ENCODE measurements at places on chromosomes 4 and X. TPM values are rescaled to one million over a fixed set of nuclear protein-coding genes. Genes with fewer than 3 reads are reported as not detected.

Gene PRR32
- not detected for total RNA-seq

Gene LANCL3
- total RNA-seq: 0.02 TPM

DNA sequence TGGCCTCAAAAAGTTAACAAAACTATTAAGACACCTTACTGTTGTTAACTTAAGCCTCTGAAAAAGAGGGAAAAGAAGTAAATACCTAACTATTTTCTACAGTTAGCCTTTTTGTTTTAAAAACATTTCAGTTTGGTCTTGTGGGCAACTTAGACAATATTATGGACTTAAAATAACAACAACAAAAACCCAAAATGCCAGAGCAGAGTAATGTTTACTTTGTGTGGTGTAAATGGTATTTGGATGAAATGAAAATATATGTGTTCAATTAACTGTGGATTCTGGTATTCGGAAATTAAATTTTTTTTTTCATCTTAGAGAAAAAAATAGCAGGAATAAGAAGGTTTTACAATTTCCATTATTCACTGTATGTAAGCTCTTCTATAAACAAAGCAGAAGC is 79.6 kb upstream of the NPNT start:
- no peak for DNase-seq

GRCh38 chr4:38667085-38667893 is 3.3 kb downstream of the KLF3 start:
- DNase-seq: peak; percentile 96

- peak; percentile 41 for DNase-seq
Observed at GRCh38 chr4:182806259-182807252, 110.6 kb downstream of the DCTD start.

DNA sequence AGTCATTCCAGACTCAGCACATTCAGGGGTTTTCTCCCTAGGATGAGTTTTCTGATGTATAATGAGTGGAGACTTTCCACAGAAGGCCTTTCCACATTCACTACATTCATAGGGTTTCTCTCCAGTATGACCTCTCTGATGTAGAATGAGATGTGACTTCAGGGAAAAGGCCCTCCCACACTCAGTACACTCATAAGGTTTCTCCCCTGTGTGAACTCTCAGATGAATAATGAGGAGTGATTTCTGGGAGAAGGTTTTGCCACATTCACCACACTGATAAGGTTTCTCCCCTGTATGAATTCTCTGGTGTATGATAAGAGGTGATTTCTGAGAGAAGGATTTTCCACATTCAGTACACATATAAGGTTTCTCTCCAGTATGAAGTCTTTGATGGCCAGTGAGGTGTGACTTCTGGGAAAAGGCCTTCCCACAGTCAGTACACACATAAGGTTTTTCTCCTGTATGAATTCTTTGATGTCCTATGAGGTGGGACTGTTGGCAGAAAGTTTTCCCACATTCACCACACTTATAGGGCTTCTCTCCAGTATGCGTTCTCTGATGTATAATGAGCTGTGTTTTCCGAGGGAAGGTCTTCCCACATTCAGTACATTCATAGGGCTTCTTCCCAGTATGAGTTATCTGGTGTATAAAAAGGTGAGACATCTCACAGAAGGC is 12.7 kb downstream of the ZNF630 start:
- no peak for DNase-seq

GRCh38 chr4:90162566-90162965 is 35.4 kb downstream of the CCSER1 start:
- no peak for DNase-seq

GRCh38 chrX:127128282-127128681 is 308.8 kb downstream of the PRR32 start:
- no peak for DNase-seq

Gene FREM3
- total RNA-seq: not detected

Gene KIT
- not detected for total RNA-seq

DNA sequence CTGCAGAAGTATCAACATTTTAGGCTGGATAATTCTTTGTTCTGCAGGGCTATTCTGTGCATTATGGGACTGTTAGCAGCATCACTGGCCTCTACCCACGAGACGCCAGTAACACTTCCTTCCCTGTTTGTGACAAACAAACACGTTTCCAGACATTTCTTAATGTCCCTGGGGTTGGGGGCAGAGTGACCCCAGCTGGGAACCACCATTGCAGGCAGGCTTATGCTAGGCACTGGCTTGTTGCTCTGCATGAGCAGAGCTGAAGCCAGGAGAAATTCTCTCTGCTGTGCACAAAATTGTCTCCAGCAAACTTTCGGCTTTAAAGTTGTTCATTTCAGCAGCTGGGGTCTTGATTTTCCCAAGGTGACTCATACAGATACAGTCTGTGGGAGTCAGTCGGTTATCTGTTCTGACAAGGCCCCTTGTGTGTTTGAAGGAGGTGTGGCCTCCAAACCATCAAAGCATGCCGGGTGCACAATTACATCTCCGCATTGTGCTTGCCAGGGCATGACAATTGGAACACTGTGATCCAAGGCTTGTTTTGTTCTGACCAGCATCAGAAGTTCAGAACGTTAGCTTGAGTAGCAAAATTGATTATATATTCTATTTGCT is 156.4 kb upstream of the BOD1L1 start:
- no peak for DNase-seq

DNA sequence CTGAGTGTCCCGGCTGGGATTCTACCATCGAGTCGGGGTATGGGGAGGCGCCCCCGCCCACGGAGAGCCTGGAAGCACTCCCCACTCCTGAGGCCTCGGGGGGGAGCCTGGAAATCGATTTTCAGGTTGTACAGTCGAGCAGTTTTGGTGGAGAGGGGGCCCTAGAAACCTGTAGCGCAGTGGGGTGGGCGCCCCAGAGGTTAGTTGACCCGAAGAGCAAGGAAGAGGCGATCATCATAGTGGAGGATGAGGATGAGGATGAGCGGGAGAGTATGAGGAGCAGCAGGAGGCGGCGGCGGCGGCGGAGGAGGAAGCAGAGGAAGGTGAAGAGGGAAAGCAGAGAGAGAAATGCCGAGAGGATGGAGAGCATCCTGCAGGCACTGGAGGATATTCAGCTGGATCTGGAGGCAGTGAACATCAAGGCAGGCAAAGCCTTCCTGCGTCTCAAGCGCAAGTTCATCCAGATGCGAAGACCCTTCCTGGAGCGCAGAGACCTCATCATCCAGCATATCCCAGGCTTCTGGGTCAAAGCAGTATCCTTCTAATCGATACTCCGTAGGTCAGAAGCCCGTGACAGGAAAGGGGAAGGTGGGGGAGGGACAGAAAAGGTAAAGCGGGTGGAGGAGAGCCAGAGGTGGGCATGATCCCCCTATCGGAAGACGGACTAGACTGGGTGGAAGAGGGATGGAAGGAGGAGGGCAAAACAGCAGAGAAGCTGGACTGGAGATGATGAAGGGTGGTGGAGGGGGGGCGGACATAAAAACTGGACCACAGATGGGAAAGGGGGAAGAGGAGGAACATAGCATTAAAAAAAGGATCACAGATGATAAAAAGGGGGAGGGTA is 828 bp downstream of the TSPYL2 start:
- no peak for DNase-seq

GRCh38 chrX:140817943-140818342 is 108.4 kb downstream of the LINC00632 start:
- peak; percentile 20 for DNase-seq

DNA sequence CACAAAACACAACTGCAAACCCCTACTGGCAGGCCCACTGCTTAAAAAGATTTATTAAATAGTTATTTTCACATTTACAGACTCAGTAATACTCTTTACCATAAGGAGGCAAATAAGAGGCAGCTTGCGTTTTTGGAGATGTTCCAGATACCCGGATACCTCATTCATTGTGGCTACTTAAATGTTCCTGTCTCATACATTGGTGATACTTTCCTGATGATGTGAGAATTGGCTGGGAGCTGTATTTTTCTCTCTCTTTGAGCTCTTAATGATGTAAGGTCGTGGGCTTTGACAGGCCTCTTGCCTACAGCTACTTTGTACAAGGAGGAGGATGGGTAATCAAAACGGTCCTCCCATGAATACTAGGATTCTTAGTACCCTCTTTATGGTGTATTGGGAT is 101.5 kb downstream of the AKAP4 start:
- DNase-seq: no peak

DNA sequence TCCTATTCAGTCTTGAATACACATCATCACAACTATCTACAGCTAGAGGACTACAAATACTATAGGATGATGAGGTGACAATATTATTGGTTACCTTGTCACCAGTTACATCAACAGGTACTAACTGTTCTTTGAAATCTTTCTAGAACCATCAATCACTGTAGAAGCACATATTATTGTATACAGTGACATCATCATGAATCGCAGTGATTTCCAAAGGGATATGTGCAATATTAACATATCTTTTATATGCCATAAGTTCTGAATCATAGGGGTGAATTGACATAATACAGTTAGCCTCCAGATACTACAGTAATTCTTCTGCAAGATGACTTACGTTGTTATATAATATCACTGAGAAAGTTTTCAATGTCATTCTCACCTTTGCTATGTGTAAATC is 105.2 kb upstream of the HPGD start:
- DNase-seq: no peak

Gene LEF1
- 0.69 TPM for total RNA-seq

Measured in NCI-H460 (cell line).